NB4 (cell line): ENCODE measurements at places on chromosomes 16 and 17.

DNA sequence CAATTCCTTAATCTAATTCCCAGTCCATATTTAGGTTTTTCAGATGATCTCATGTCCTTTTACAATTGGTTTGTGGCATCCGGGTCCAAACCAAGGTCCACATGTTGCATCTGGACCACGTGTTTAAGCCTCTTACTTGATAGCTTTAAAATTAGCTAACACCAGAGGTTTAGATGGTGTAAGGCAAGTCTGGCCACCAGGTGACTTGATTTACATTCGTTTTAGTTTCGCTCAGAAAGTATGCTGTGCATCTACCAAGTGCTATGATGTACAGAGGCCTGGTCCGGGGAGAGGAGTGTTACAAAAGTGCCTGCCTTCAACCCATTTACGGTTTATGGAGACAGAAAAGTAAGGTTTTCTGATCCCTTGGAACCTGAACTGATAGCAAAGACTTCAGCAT is 878 bp upstream of the DNAJA2 start:
- DNase-seq = peak; percentile 56

GRCh38 chr17:45042346-45043120 is 8.9 kb downstream of the DCAKD start:
- no peak for DNase-seq

GRCh38 chr16:50139580-50139979 is 13.5 kb upstream of the TENT4B start:
- DNase-seq = no peak

GRCh38 chr16:1650131-1650530 is 27.9 kb upstream of the JPT2 start:
- DNase-seq = no peak

DNA sequence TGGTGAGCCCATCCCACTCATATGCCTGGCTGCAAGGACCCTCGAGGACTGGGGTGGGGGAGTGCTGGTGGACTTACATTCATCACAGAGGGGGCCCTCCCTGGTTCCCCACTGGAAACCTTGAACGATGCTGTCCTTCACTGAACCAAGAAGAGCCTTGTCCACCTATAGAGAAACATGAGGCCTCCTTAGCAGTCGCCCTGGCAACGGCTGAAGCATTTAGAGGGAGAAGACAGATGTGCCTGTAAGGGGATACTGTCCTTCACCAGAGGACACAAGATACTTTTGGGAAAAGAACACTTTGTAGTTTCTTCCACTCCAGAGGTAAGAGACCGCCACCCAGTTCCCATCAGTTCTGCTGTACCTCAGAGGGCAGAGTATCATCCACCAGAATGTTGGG is 6.5 kb downstream of the HIGD1B start:
- no peak for DNase-seq

- no peak for DNase-seq
Observed at GRCh38 chr16:68037841-68038597, 14.9 kb downstream of the DUS2 start.

DNA sequence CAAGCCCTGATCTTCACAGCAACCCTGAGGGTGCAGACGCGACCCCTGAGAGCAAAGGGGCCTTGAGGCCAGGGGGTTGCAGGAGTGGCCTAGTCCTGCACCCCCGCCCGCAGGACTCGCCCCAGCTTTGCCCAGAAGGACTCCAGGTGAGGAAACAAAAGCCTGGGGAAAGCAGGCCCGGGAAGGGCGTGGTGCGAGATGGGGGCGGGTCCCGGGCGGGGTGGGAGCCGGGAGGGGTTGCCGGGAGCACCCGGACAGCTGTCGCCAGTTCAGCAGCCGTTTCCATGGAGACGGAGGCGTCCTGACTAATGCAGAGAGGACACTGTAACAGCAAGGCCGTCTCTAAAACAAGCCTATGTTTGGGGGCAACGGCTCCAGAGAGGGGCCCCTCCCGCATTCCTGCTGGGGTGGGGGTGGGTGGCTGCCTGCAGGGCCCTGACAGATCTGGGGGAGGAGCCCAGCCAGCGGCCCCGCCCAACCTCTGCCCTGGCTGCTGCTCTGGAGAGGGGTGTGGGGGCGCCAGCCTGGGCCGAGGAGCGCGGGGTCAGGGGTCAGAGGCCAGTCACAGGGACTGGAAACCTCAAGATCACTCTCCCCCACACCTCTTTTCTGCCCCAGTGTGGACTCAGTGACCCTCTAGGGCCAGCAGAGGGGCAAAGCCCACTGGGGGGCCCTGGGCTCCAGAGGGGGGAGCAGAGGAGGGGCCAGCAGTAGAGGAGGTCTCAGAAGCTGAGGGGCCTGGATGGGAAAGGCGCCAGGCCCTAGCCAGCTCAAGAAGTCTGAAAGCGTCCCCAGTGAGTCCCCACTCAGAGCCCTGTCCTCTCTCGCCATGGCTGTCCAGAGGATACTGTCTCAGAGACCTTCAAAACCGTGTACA is 3.1 kb upstream of the TPPP3 start:
- peak; percentile 45 for DNase-seq

DNA sequence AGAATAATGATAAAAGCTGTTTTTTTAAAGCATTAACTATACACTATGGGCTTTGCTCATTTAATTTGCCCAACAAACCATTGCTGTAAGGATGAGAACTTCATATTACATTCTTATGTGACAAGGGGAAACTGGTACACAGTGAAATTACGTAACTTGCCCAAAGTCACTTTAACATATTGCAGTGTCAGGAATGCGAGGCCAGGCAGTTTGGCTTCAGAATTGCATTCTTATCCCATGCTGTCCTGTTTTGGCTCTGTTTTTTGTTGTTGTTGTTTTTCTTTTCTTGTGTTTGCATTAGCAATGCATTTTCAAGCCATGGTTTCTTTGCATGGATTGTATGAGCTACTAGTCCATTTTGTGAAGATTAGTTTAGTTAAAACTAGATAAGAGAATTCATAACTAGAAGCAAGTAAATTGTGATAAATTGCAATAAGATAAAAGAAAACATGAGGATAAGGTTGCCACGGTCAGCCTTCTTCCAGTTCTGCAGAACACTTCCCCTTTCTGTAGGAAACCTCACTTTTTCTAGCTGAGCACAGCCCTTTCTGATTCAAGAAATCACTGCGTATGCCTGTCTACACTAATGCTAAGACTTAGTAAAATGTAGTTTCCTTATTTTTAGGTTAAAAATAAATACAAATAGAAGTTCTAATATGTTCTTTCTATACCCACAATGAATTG is 221.3 kb upstream of the KCNJ16 start:
- DNase-seq = no peak

- DNase-seq = peak; percentile 50
Observed at GRCh38 chr16:86134802-86135461, 236.0 kb downstream of the IRF8 start.

GRCh38 chr17:42422958-42423712 is at the start of gene CAVIN1:
TSS of gene CAVIN1 (minus strand) at chr17:42423256. CDS start at chr17:42423097, 159 bp downstream.
- DNase-seq = no peak

- peak; percentile 70 for DNase-seq
Observed at GRCh38 chr16:10521681-10522274, 58.6 kb downstream of the EMP2 start.

GRCh38 chr16:68259007-68259825 is 5.1 kb upstream of the SLC7A6 start:
- peak; percentile 49 for DNase-seq

GRCh38 chr17:81044764-81045589 is 10.0 kb downstream of the BAIAP2 start:
- no peak for DNase-seq

DNA sequence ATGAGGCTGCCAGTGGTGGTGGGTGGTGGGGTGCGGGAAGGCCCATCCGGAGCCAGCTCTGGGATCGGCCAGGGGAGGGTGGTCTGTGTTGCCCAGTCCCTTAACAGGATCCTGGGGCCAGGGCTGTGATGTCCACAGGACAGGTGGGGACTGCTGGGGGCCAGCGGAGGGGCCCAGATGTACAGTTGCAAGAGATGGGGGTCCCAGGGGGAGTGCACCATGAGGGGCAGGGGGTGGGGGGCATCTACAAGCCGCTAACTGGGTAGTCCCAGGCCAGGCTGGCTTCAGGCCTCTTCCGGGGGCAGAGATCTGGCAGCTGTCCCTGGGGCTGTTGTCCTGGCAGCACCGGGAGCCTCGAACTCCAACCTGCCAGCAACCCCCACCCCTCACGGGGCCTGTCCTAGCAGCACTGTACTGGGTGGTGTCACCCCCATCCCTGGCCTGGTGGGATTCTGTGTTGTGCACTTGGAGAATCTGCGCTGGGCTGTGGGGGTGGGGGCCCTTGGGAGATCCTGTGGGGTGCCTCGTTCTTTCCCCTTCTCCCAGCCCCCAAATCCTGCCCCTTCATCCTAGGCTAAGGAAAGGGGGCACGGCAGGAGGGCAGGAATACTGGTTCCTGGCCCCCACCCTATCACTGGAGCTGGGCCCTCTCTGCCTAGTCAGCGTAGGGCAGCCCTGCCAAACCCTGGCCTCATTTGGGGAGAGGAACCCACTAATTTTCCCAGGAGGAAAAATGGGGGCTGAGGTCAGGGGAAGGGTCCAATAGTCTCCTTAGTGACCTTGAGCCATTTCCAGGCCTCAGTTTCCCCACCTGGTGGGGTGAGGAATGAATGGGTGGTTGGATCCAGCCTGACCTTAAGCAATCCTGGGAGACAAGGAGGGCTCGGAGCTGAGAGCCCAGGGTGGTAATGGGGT is 1.4 kb downstream of the MTSS2 start:
- DNase-seq = no peak

DNA sequence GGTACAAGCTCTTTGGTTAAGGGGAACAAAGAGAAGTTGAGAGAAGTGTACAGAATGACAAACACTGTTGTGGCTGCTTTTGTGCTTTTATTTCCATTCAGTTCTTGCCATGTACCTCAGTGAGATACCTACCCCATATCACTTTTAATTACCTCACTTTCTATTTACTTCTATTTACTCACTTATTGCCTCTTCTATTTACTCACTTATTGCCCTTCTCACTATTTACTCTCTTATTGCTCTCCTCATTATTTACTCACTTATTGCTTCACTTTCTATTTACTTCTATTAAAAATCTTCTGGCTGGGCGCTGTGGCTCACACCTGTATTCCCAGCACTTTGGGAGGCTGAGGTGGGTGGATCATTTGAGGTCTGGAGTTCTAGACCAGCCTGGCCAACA is 41.9 kb downstream of the MBTD1 start:
- DNase-seq = no peak

GRCh38 chr16:68374961-68375660 is 64.3 kb downstream of the PRMT7 start:
- no peak for DNase-seq

GRCh38 chr17:49676276-49676868 is 1.5 kb downstream of the SPOP start:
- DNase-seq = peak; percentile 90

DNA sequence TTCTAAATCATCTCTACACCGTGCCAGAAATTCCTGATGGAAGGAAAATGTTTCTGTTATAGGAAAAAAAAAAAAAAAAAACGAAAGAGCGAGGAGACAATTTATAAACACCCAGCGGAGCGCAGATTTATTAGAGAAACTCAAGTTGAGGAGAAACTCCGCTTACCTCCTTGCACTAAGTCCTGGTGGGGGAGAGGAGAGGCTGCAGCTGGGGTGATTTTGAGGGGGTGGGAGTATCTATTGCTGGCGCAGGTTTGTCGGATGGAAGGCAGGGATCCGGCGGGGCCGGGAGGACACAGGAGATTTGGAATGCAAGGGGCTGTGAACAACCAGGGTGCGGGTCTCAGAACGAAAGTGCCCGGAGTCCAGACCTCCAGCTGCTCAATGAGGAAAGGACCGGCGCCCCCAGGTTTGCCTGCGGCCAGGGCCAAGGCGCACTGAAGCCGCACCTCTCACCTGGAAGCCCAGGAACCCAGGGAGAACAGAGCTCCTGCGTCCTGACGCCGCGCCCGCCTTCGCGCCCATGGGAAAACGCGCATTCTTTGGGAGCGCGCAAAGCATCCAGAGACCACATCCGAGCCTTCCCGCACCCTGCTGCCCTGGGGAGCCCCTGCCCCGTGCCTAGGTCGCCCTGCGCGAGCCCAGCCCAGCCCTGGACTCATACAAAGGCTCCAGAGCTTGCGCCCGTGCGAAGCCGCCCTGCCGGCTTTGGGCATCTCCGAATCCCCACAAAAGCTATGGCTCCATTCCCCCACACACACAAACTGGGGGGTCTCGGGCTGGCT is 2.6 kb upstream of the HOXB8 start:
- DNase-seq = no peak

DNA sequence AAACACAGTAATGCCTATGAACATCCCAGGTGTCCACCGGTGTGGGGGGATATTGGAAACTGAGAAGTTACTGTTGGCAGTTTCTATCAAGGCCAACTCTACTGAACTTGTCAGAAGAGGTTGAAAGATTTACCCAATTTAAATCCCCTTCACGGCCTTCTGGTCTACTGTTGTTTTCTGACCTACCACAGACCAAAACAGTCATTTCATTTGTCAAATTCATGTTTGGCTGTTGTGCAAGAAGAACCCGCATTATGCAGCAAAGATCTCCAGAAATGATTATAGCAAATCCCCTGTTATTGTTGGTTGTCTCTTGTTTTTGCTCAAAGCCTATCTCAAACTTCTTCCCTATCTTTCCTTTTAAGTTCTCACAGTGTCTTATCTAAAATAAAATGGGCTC is 73.1 kb upstream of the MAF start:
- DNase-seq = no peak

DNA sequence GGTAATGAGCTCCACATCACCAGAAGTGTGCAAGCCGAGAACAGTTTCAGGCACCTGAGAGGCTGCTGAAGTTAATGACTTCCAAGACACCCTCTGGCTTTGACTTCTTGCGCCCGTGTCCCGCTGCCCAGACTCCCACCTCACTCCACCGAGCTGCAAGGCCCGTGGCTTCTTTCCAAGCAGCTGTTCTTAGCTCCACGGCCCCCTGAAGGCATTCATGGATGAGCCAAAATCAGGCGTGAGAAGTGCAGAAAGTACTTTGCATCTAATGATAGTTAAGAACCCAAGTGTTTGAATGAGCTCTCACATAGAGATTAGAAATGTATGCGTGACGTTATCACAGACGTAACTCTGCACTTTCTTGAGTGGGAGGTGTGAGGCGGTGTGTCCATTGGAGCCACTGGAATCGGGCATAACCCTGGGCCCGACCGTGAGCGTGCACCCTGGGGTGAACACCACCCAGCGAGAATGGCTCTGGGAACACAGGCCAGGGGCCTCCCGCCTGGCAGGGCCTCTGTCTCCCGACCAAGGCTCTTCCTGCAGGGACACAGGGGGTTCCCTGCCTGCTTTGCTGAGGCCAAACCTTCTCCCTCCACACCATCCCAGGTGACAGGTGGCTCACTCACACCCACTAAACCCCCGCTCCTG is 11.0 kb downstream of the NPTX1 start:
- DNase-seq = no peak

- DNase-seq = peak; percentile 40
Observed at GRCh38 chr17:37273409-37274051, 102.3 kb upstream of the C17orf78 start.

- no peak for DNase-seq
Observed at GRCh38 chr16:72597938-72598337, 426.0 kb upstream of the PMFBP1 start.

GRCh38 chr17:4944163-4944553 is 4.1 kb downstream of the RNF167 start:
- DNase-seq = peak; percentile 83

GRCh38 chr17:5874486-5874885 is 195.7 kb upstream of the WSCD1 start:
- DNase-seq = no peak

DNA sequence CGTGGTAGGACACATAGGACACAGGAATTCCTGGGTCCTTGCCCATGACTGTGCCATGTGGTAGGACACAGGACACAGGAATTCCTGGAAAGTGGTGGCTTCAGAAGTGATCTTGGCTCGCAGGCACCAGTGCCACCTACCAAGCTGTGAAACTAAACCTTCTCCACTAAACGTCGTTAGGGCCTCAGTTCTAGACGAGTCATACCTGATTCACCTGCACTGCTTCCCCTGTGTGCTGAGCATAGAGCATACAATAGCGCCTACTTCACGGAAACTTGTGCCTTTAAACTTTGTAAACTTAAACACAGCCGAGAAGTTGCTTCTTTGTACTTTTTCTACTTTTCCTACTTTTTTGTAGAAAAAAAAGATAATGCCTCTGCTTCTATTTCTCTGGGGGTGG is 4.8 kb downstream of the SOX8 start:
- no peak for DNase-seq
